ENCODE measurements at places on chromosomes 4 and X.

- DNase-seq, result no peak
Observed at GRCh38 chr4:122584519-122584918, 36.3 kb downstream of the IL21 start.

DNA sequence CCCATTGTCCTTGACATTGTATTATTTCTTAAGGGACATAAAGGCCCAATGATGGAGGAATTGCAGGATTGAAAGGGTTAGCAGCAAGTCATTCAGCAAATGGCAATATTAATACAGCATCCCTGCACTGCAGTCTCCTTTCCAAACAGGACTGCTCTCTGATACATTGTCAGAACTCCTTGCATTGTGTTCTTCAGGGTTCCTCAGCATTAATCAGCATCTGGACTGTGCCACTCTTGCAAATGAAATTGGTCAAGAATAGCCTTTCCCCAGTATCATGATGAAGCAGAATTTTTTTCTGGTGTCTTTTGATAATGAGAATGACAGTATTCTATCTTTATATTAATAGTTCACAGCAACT lies 272.6 kb upstream of the HAND2 start:
- no peak for DNase-seq

- DNase-seq, result no peak
Observed at GRCh38 chr4:98706200-98706813, 47.9 kb upstream of the TSPAN5 start.

GRCh38 chrX:125404667-125405160 lies 85.0 kb downstream of the TEX13C start:
- no peak for DNase-seq

- no peak for DNase-seq
Observed at GRCh38 chr4:187387739-187388138, 607.8 kb upstream of the ZFP42 start.

DNA sequence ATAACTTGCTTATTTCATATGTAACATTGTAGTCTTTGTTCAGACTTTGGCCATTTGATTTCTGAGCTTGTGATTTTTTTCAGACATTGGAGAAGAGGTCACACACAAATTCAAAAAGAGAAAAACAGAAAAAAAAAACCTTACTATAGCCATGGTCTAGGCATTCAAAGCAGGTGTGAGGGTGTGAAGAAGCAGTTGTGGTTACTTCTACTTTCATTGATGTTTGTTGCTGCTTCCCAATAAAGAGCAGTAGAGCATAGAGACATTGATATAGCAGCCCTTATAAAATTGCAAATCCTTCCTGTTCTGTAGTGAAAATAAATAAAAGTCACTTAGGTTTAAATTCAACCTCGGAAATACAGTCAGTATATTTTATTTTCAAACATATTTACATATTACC lies 671.6 kb downstream of the GRXCR1 start:
- no peak for DNase-seq
